ENCODE measurements at places on chromosomes 11 and 22.

- peak; percentile 39 for DNase-seq
Observed at GRCh38 chr11:126716456-126717083, 284.0 kb downstream of the KIRREL3 start.

- no peak for DNase-seq
Observed at GRCh38 chr11:12377106-12377823, at the start of gene PARVA. PARVA (plus strand) TSS chr11:12377571; CDS start chr11:12377648, 77 bp downstream.

DNA sequence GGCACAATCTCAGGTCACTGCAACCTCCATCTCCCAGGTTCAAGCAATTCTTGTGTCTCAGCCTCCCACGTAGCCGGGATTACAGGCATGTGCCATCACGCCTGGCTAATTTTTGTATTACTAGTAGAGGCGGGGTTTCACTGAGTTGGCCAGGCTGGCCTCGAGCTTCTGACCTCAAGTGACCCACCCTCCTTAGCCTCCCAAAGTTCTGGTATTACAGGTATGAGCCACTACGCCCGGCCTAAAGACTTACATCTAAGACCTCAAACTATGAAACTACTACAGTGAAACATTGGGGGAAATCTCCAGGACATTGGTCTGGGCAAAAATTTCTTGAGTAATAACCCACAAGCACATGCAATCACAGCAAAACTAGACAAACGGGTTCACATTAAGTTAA is 13.8 kb upstream of the FAM181B start:
- DNase-seq: no peak

DNA sequence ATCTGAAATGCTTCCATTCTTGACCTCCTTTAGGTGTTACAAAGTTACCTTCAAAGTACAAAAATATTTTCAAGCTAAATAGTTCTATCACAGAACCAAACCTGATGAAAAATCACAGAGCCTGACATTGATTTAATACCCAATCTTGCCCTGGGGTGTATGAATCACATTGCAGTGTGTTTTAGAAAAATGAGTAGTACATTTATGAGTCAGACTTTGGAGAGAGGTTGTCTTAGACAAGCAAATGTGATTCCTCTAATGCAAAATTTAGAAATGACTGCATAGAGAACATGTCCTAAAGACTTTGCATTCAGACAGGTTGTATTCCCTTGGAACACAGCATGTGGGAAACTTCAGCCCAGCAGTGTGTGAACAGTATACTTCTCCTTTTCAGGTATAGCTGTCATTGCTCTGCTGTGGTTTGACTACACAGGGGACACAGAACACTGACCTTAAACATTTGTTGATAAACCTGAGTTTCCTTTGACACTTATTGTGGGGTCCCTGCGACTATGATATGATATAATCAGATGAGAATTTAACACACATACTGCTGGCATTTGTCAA is 972.1 kb downstream of the JRKL start:
- DNase-seq: no peak

GRCh38 chr11:24509114-24509513 is 12.3 kb downstream of the LUZP2 start:
- no peak for DNase-seq

DNA sequence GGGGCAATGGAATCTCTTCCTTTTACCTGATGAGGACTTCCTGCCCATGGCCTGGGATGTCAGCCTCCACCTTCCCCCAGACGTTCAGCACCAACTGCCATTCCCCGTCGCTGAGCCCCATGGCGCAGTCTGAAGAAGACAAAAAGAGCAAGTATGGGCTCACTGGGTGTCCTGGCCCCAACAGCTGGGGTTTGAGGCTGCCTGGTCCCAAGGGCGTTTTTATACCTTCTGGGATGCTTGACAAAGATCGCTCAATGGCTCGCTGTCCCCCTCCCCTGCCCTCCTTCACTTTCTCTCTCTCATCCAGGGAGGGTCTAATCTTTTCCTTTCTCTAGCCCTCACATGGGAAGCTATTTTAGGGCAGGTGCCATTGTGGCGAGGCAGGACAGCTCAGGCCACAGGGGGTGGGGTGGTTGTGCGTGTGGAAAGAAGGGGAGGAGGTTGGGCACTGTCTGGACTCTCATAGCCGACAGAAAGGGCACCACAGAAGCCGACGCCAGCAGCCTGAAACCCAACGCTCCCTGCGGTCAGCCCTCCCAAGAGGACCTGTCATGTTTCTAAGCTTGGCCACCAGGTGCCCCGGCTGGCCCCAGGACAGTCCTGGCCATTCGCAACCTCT is at the start of gene MB:
TSS of gene MB (minus strand) at position 193 of the 619 bp plus-strand sequence. CDS start at position 121, 72 bp downstream.
- DNase-seq: no peak

DNA sequence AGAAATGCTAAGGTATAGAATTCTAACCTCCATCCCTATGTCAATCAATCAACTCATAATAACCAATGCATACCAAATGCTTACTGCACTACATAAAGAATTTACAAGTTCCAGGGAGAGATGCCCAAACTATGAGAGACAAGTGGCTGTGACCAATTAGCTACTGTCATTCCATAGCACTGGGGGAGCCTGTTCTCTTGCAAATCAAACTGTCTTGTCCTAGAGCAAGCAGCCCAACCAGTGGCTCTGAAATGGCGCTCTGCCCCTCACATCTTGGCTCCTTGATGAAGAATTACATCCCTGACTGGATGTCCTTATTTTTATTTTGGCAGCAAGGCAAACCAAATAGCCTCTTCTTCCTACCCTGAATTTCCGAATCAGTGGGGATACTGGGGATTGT is 272.4 kb upstream of the SYN3 start:
- DNase-seq: no peak

DNA sequence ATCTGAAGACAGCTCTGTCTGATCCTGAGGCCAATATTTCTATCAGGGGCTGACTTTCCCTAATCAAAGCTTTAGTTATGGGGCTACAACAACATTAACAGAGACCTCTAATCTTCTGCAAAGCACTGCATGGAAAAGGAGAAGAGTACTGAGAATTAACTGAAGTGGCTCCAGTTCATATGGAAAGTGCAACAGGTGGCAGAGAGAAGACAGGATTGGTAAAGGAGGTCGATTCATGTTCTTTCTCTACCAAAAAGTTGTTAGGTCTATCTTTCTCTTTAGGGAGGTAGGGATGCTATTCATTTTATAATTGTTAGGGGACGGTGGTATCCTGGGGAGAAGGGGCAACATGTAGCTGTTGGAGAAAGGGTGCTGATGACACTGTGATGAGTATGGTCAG is 232.7 kb upstream of the NARS2 start:
- DNase-seq: no peak

DNA sequence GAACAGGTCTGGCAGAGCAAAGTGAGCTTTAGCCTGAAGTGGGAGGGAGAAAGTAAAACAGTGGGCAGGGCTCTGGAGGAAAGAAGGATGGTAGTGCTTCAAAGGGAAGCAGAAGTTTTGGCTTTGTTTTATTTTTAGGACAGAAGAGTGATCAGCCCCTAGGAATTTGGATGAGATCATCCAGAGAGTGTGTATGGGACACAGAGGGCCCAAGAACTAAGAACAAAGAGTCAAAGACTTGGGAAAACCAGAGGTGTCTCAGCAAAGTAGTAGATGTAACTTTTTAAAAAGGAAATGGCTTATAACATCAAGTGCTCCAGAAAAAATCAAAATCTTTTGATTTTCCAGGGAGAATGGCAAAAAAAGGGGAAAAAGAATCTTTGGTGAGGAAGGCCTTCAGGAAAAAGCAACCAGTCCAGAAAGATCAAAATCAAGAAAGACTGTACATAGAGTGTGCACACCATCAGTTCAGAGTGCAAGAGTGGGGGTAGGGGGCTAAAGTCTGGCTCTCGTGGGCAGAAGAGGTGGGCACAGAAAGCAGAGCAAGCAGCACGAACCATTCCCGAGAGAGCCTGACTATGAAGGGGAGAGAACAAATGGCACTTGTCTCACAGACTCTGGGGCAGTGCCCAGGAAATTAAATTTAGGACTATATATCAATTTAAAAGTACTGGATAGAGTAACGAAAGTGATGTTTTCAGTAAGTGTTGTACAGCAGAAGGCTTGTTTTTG is 30.0 kb downstream of the MAPK1 start:
- DNase-seq: no peak

GRCh38 chr11:8192016-8192895 is 23.4 kb upstream of the RIC3 start:
- DNase-seq: no peak

GRCh38 chr11:69666752-69667536 is 8.2 kb downstream of the LTO1 start:
- no peak for DNase-seq

GRCh38 chr22:23235425-23235824 is 55.1 kb downstream of the BCR start:
- no peak for DNase-seq

GRCh38 chr11:86676533-86677154 is 4.2 kb upstream of the ME3 start:
- DNase-seq: no peak

DNA sequence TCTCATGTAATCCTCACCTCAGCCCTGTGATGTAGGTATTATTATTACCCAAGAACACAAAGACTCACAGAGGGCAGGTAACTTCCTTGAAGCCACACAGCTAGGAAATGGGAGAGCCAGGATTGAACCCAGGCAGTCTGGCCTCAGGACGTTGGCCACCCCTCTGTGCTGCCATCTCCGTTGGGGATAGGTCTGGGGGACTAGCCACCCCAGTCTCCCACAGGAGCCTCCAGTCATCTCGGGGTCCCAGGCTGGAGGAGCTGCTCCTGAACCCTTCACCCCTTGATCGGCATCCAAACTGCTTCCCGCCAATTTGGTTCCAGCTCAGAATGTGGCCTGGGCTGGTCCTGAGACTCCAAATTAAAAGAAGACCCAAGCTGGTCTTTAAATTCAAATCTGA is 10.4 kb upstream of the TCF20 start:
- DNase-seq: no peak

GRCh38 chr11:26575946-26576345 is 3.9 kb upstream of the MUC15 start:
- no peak for DNase-seq

DNA sequence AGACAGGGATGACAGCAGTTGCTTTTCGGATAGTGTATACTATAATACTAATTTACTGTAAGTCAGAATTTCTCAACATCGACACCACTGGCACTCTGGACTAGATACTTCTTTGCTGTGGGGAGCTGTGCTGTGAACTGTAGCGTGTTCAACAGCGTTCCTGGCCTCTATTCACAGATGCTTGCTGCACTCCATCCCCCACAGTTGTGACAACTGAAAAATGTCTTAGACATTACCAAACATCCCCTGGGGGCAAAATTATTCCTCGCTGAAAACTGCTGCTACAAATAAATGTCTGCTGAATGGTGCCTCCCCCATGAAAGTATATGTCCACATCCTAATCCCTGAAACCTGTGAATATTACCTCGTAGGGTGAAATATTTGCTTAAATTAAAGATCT is 7.5 kb upstream of the SLC15A3 start:
- no peak for DNase-seq

DNA sequence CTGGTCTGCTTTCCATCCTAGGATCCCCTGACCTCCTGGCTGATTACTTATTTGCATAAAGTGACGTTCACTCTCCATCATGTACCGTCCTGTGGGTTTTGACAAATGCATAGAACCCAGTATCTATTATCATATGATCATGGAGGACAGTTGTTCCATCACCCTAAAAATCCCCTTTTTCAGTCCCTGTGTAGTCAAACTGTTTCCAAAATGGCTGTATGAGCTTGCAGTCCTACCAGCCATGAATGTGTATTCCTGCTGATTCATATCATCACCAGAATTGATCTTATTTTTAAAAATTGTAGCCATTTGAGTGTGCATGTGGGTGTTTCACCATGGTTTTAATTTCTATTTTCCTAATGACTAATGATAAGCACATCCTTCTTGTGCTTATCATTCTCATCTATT is 108.8 kb downstream of the MPPED1 start:
- DNase-seq: no peak

- no peak for DNase-seq
Observed at GRCh38 chr11:106397787-106398501, 320.5 kb downstream of the AASDHPPT start.

- no peak for DNase-seq
Observed at GRCh38 chr11:130426837-130427341, 1.5 kb downstream of the ADAMTS8 start.

GRCh38 chr11:57792870-57793269 is 31.3 kb downstream of the CTNND1 start:
- peak; percentile 65 for DNase-seq

Measured in natural killer cell (primary cell).